8988T (cell line): ENCODE measurements at places on chromosomes 1 and 21.

GRCh38 chr1:157566484-157567300 lies 14.4 kb upstream of the FCRL5 start:
- no peak for DNase-seq

DNA sequence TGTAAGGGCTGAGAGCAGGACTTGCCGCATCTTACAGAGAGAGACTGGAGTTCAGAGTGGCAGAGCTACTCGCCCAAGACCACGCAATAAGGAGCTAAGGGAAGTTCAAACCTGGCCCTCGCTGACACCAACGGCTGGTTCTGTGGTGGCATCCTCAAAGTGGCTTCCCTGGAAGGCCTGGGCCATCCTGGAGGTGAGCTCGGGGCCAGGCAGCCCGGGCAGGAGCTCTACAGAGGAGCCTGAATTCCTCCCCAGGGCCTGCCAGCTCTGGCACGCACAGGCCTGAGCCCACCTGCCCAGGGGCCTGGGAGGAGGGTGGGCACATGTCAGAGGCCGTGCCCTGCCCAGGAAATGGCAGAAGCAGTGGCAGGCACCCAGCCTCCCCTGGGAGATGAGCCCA lies 68.6 kb downstream of the MEGF6 start:
- peak; percentile 62 for DNase-seq

- DNase-seq: no peak
Observed at GRCh38 chr21:42293649-42294272, 21.4 kb downstream of the TFF3 start.

DNA sequence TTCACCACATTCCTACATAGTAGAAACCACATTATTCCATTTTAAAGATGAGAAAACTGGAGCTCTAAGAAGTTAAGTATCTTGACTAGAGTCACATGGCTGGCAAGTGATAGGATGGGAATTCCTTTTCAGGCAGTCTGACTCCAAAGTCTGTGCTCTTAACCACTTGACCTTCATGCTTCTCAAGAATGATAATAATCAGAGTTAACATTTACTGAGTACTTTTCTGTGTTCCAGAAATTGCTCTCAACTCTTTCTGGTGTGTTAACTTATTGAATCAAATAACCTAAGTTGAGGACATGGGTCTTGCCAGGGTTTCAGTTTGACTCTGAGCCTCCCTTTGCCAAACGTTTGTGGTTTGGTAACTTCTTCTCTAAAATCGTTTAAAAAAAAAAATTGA lies 169.4 kb downstream of the RASAL2 start:
- no peak for DNase-seq
